Muscle of arm (tissue), 14 donors: ENCODE measurements at places on chromosomes 1 and 21.

DNA sequence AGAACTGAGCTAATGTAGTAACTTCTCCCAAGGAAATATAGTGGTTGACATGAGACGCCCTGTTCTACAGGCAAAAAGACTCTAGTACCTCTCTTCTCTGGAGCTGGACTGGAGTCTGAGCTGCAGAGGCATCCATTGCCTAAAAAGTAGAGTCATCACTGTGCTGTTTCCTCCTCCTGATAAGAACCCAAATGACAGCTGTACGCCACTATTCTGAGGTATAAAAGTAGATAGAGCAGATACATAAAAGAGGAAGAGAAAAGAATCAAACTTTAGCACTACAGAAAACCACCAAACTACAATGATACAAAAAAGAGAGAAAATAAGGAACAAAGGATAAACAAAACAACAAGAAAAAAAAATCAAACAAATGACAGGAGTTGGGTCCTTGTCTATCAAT lies 1568.8 kb downstream of the PLA2G4A start:
- no peak for DNase-seq

- no peak for DNase-seq
These were observed 75.9 kb downstream of the CAMTA1 start for GRCh38 chr1:6861075-6861724.

DNA sequence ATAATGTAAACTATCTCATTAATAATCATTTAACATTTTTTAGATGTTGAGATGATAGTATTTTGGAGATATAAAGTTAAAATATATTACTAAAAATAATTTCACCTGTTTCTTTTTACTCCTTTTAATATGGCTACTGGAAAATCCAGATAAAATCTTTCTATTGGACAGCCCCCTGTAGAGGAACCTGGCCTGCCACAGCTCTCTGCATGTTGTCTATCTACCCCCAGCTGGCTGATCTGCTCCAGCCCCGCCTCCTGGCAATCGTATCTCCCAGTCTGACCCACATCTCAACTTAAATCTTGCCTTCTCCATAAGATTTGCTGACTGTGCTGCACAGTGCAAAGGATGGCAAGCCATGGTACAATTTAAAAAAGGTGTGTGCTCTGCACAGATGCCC lies 182.8 kb downstream of the SIPA1L2 start:
- DNase-seq = no peak

DNA sequence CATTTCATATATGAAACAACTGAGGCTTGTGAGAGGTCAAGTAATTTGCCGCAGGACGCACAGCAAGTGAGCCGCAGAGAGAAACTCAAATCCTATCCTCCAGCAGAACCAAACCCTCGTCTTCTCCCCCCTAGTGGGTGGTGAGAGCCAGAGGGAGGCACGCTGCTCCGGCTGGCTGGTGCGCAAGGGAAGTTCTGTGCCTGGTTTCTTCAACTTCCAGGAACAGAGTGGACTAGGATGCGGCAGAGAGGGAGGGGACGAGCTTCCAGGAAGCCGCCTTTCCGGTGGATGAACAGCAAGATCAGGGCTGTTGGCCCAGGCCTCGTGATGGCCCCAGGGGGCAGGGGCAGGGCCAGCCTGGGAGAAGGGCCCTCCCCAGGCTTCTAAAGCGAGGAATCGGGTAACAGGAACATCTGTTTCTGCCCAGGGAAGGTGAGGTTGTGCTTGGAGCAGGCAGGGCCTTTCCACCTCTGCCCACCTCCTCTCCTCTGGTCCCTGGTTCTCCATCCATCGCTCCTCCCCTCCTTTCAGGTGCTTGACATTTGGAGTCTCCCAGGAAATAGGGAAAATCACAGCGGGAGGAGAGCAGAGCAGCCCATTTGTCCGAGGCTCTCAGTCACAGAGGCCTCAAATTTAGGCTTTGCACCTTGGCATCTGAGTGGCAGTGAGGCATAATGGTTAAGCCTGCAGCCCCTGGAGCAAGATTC lies 16.8 kb upstream of the PDIK1L start:
- DNase-seq = no peak

GRCh38 chr1:93186667-93187066 lies 6.1 kb downstream of the CCDC18 start:
- no peak for DNase-seq
